Kidney epithelial cell (primary cell): ENCODE measurements at places on chromosomes 3 and 15. TPM values are rescaled to one million over a fixed set of nuclear protein-coding genes. Genes with fewer than 3 reads are reported as not detected.

The ECE2 gene
- not detected in 2 replicates for total RNA-seq

The SERPINI2 gene
- total RNA-seq: not detected in 2 replicates

The CXCR6 gene
- not detected in 2 replicates for total RNA-seq

The CCR1 gene
- total RNA-seq: 0.07 TPM in 1 of 2 replicates, not detected in the other

The PAQR5 gene
- total RNA-seq: 6.4 and 9.7 TPM in 2 replicates

The CLDN1 gene
- 305 and 316 TPM in 2 replicates for total RNA-seq

The TF gene
- under 0.01 TPM in 1 of 2 replicates, not detected in the other for total RNA-seq

GRCh38 chr3:31498791-31499190, 33.9 kb upstream of the STT3B start:
- no peak for DNase-seq

DNA sequence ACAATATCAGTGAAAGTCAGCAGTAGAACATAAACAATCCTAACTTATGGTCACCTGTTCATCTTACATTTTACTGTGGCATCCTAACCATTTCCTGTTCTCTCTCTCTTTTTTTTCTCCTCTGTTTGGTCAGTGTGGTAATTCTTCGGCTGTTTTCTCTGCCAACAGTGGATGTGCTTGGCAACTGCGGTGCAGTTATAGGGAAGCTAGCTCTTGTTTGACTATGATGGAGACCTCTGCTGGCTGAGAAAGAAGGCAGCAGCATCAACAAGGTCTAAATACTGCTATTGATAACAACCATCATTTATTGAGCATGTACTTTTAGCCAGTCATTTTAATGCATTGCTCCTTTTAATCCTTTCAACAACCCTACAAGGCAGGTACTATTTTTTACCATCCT, 723 bp upstream of the DRD3 start:
- DNase-seq: no peak

DNA sequence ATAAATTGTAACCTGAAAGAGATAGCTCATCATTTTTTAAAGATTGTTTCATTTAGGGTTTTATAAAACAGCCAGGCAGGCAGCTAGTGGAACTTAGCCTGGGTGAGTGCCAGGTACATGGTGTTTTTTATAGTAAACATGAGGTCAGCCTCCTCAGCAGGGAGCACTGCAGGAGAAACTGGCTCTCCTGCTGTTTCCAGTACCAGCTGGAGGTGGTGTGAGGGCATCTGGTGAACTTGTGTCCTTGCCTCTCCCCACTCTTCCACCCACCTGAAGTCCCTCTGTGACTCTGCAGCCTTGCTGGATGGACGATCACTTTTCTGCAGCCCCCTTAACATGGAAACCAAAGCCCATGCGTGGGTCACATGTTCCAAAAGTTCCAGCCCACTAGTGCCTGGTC, 128.4 kb downstream of the FAM174B start:
- DNase-seq: no peak

- no peak for DNase-seq
Observed at GRCh38 chr15:52071570-52071969, 41.0 kb downstream of the BCL2L10 start.

- peak; percentile 80 for DNase-seq
Observed at GRCh38 chr3:115788921-115789470, 165.7 kb downstream of the GAP43 start.

- no peak for DNase-seq
Observed at GRCh38 chr15:67613211-67613610, 70.7 kb downstream of the MAP2K5 start.

GRCh38 chr15:92584105-92584504, 71.5 kb downstream of the FAM174B start:
- DNase-seq: no peak

- DNase-seq: no peak
Observed at GRCh38 chr3:61877359-61878138, 316.2 kb downstream of the PTPRG start.

- no peak for DNase-seq
Observed at GRCh38 chr3:140250945-140251344, 316.0 kb downstream of the CLSTN2 start.

- peak; percentile 73 for DNase-seq
Observed at GRCh38 chr3:186097663-186098451, 11.0 kb downstream of the ETV5 start.

GRCh38 chr3:13235897-13236296, 162.7 kb upstream of the IQSEC1 start:
- no peak for DNase-seq

DNA sequence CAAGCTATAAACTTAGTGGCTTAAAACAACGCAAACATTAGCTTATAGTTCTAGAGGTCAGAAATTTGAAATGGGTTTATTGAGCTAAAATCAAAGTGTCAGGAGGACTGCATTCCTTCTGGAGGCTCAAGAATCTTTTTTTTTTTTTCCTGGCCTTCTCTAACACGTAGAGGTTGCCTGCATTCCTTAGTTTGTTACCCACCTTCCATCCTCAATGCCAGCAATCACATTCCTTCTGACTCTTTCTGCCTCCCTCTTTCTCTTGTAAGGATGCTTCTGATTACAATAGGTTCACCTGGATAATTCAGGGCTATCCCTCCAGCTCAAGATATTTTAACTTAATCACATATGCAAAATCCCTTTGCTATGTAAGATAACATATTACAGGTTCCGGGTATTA, 24.8 kb downstream of the REC114 start:
- DNase-seq: no peak

DNA sequence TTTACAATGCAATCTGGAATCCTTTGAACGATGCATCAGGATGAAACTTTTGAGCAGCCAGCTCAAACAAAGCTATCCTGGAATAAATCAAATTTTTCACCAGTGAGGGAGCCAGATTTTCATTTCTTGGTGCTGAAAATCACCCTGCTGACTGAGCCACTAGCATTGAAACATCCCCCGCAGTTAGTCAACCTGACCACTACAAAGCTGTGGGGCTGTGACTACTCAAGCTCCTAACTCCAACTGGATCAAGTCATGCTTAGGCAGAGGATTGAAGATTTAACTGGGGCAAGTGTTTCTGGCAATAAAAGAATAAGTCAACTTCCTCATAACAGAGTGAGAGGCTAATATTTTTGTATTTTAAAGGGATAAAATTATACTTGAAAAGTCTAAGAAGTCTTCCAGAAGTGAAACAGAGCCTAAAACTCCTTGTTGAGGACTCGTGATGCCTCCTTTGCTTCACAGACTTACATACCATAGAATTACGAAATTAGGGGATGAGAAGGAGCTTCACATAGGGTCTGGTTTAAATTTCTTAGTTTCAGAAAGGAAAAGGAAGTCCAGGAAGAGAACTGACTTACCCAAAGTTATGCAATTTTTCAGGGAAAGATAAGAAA, 177.8 kb downstream of the SERPINI1 start:
- no peak for DNase-seq

GRCh38 chr3:129603991-129604749, 2.3 kb downstream of the PLXND1 start:
- no peak for DNase-seq

DNA sequence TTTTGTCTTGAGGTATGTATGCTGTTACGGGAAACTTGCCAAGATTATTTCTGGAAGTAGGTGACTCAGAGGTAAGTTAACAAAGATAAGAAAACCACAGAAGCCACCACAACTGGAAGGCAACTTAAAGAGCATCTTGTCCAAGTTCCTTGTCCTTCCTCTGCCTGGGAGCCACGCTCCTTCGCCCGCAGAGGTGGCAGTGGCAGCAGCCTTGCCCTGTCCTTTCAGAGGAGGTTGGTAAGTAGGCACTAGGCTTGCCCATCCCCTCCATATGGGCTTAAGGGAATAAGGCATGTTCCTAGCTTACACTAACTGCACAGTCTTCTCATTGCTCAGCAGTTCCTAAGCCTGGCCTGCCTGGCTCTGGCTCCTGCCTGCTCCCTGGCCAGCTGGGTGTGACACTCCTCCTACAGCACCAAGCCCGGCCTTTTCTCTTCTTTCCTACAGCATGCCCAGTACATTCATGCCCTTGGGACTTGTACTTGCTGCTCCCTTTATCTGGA, 48.0 kb upstream of the RAB6B start:
- peak; percentile 86 for DNase-seq

- no peak for DNase-seq
Observed at GRCh38 chr15:29821416-29822099, 710 bp downstream of the TJP1 start.

DNA sequence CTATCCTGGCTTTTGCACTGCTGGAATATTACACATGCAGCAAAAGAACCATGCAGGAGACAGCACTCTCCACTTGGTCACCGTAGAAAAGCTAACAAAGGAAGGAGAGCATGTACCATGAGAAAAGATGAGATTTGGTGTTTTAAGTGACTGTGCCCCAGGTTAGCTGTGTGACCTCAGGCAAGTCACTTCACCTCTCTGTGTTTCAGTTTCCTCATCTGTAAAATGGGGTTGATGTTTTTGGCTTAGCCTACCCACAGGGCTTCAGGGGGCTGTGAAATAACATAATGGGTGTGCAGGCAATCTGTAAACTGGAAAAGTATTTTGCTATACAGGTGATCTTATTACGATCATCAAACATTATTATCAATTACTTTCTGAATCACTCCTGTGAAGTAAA, 69.3 kb upstream of the SLC6A11 start:
- DNase-seq: no peak

GRCh38 chr3:78887029-78887428, 880.8 kb downstream of the ROBO1 start:
- no peak for DNase-seq

GRCh38 chr15:89463113-89463512, 33.3 kb downstream of the RHCG start:
- DNase-seq: no peak

DNA sequence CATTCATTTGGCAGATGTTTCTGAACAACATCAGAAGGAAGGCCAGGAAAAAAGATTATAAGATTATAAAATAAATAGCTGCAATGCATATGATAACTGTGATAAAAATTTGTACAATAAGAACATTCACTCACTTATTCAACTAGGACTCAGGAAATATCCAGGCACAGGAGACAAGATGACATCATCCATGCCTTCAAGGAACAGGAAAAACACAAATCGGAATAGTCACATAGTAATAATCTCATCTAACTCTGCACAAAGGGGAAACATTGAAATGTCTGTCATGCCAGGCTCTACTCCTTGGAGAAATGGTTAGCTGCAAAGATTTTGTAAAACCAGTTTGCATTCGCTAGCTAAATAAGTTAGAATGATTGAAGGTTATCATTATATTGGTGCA, 233.5 kb upstream of the AGTR1 start:
- DNase-seq: no peak

GRCh38 chr3:73353649-73354217, 271.0 kb downstream of the PDZRN3 start:
- no peak for DNase-seq

GRCh38 chr15:92623435-92623834, 32.1 kb downstream of the FAM174B start:
- no peak for DNase-seq

GRCh38 chr3:69013253-69014021, at the start of gene EOGT:
Gene EOGT (minus strand): TSS chr3:69013684. CDS start chr3:69009846, 3,838 bp downstream.
- peak; percentile 43 for DNase-seq

GRCh38 chr15:31740203-31740602, 290.1 kb upstream of the CHRNA7 start:
- peak; percentile 5 for DNase-seq

DNA sequence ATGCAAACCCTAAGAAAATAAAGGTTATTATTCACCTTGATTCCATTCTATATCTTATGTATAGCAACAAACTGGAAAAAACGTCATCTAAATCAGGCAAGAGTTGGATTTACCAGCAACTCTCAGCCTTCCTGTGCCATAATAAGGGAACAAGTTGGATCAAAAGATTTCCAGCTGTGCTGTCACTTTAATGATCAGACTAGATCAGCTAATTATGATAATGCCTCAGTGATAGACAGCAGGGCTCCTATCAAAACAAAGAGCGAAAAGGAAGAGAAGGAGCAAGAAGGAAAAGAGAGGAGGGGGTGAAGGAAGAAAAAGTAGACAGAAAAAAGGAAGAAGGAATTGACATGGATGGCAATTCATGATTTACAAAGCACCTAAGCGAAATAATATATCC, 36.7 kb upstream of the BCL6 start:
- DNase-seq: no peak
